Suppressor macrophage treated with lipopolysaccharide for 1 hour (primary cell): ENCODE measurements at places on chromosomes 3 and 15.

- peak; percentile 82 for DNase-seq
Measured at GRCh38 chr15:68834346-68834745, 13.7 kb upstream of the ANP32A start.

GRCh38 chr15:45884755-45885445 lies 250.1 kb downstream of the SQOR start:
- DNase-seq, result no peak

DNA sequence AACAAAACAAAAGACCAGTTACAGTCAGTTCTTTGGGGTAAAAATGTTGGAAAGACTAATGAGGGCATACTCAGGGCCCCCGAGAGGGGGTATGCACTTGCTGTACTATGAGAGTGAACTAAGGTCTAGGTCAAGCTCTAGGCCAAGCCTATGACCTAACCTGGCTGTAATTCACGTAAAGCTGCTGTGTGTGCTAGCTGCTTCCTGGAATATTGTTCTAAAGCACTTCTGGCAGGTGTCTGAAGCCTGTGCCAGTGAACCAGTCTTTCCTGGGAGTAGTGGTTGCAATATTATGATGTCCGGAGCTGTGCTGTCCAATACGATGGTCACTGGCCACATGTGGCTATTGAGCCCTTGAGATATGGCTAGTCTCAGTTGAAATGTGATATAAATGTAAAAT lies 13.1 kb upstream of the CX3CR1 start:
- DNase-seq, result no peak

GRCh38 chr15:85691350-85692240 lies 103.1 kb downstream of the KLHL25 start:
- DNase-seq, result no peak

GRCh38 chr3:76310667-76311066 lies 525.3 kb upstream of the ZNF717 start:
- DNase-seq, result no peak

DNA sequence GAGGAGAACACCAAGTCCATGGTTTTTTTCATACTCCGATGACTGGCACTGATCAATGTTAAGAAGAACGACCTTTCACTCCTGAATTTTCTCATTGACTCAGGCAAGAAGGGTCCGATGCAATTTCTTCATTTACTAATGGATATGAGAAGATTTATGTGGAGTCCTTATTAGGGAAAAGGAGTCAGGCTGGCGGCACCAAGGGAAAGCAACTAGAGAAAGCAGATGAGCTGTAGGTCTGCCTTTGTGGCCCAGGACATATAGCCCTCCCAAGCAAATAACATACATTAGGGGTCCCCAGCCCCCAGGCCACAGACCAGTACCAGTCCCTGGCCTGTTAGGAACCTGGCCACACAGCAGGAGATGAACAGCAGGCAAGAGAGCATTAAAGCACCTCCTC lies 206.8 kb downstream of the KBTBD8 start:
- DNase-seq, result no peak

GRCh38 chr3:9791790-9792404 lies 376 bp downstream of the TADA3 start:
- no peak for DNase-seq

DNA sequence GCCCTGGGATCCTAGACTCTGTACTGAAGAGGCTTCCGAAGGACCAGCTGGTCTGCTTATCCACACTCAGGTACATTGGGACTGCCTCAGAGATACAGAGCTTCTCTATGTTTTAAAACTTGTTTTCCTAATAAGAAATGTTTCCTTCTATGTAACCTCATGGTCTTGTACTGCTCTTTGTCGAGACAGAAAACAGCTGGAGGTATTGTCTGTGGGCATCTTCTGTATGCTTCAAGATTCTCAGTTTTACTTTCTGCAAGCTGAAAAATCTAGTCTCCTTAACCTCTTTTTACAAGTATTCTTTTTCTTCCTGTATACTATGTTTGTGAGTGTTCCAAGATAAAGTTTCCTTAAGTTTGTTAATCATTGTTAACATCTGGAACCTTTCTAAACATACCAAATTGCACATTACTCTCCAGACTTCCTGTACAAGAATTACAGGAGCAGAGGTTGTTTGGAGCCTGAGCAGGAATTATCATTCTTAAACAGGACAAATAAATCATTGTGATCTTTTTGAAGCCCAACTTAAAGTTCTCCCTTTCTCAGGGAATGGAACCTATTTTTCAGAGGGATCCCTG lies 358.3 kb upstream of the CFAP20DC start:
- DNase-seq, result no peak

DNA sequence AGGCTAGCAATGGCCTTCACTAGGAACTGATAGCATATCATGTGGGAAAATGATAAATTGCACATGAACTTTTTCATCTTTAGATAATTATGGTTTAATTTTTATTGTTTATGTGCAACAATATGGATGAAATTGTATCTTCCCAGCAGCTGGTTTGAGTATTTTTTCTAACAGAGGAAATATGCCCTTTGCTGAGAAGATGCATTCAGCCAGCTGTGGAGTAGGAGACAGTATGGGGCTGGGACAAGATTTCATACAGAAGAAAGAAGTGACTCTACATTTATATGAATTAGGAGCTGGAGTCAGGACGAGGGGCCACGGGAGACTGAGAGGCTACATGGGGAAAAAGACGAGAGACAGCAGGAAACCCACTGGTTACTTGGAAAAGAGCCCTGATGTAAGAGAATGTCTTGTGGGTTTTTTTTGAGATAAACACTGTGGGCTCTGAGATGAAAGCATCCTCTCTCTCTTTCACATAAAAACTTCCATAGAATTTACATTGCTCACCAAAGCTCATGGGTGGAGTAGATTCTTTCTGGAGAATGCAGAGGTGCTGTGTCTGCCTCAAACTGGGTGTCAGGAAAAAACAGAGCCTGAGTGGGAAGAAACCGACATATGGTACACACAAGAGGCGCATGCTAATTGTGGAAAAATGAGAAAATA lies 115.2 kb upstream of the PDZRN3 start:
- DNase-seq, result no peak

GRCh38 chr15:23566071-23566554 lies 639 bp downstream of the MKRN3 start:
- DNase-seq, result no peak

DNA sequence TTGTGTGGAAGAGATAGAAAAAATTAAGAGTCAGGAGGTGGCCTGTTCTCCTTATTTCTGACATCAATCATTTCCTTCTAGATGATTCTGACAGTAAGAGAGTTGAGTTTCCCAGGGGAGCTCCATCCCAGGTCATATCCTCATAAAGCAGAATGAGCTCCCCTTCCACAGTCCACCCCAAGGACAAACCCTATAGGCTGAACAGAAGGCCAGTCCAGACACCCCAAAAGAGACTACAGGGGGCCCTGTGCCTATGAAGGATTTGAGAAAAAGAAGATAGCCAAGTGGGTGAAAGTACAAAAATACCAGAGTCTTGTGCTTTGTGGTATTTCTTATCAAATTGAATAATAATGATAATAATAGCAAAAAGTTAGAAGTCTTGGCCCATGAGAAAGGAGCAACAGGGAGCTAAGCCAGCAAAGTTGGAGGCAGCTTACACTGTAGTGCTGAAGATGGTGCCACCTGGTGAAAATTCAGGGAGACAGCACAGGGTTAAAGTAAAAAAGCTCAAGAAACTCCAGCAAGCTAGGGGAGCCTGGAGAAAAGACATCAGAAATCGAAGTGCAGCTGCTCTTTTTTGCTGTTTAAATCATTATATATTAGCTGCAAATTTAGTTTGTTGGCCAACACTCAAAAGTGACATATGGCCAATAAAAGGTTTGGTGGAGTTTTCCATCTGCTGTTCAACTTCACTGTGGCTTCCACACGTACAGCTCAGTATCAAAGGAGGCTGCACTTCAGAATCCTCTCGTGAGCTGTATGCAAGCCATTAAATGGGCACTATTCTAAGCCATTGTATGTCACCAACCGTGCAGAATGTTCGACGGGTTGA lies 35.8 kb upstream of the SLC24A5 start:
- DNase-seq, result no peak

DNA sequence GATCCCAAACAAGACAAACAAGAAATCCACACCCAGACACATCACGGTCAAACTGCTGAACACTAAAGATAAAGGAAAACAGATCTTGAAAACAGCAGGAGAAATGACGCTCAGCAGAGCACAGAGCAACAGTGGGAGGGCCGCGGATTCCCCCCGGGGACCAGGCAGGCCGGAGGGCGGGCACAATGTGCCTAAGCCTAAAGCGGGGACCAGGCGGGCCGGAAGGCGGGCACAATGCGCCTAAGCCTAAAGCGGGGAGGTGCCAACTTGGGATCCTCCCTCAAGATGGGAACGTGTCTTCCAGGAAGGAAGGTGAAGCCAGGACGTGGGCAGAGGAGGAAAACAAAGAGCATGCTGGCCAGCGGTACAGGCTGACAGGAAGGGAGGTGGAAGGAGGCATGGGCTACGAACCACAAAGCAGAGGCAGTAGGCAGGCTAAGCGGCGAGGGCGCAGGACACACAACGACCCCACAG lies 31.1 kb downstream of the CYFIP1 start:
- peak; percentile 82 for DNase-seq

GRCh38 chr15:81296186-81296585 lies 27.8 kb downstream of the STARD5 start:
- no peak for DNase-seq

DNA sequence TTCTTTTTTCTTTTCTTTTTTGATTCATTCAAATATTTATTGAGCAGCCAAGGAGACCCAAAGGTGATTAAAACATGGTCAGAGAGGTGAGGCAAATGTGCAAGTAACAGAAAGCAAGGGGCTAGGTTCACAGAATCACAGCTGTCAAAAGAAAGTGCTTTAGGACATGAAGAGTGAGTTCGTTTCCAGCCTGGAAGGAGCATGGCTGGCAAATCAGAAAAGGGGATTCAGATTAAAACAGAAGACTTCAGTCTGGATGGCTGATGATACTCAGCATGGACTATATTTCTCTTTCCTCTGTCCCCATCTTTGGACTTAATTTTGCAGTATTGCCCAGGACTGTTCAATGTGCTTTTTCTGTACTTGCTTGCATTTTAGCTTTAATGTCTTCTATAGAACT lies 151.2 kb downstream of the NR1D2 start:
- no peak for DNase-seq

- DNase-seq, result no peak
Measured at GRCh38 chr15:46170326-46170725, 535.5 kb downstream of the SQOR start.

GRCh38 chr3:64441861-64442260 lies 216.6 kb upstream of the PRICKLE2 start:
- no peak for DNase-seq

GRCh38 chr3:100719136-100719535 lies 9.8 kb downstream of the TFG start:
- no peak for DNase-seq

- DNase-seq, result peak; percentile 33
Measured at GRCh38 chr15:28993051-28993719, 107.4 kb downstream of the APBA2 start.

DNA sequence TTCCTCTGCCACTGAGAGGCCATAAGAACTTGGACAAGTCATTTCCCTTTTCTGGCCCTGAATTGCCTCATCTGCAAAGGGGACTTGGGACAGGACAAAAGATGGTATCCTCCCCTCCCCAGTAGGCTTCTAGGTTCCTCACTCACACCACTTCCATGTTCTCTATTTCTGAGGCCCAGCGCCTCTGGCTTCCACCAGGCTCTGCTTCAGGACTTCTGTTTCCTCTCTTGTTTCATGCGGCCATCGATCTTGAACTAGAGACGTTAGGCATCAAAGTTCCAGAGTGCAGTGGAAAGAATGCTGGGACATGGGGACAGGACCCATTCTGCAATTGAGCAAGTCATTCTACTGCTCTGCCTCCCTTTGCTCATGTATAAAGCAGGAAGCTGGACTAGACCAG lies 1.7 kb downstream of the TM4SF4 start:
- peak; percentile 57 for DNase-seq

GRCh38 chr15:57134851-57135250 lies 216.4 kb downstream of the TCF12 start:
- DNase-seq, result peak; percentile 26
